ENCODE measurements at places on chromosomes 3 and 15. TPM values are rescaled to one million over a fixed set of nuclear protein-coding genes. Genes with fewer than 3 reads are reported as not detected.

- no peak for DNase-seq
Observed at GRCh38 chr3:133527081-133527715, 46.3 kb upstream of the CDV3 start.

- no peak for DNase-seq
Observed at GRCh38 chr3:77686560-77686959, 646.7 kb downstream of the ROBO2 start.

GRCh38 chr3:48584836-48585235 lies 10.3 kb downstream of the COL7A1 start:
- DNase-seq, result no peak

DNA sequence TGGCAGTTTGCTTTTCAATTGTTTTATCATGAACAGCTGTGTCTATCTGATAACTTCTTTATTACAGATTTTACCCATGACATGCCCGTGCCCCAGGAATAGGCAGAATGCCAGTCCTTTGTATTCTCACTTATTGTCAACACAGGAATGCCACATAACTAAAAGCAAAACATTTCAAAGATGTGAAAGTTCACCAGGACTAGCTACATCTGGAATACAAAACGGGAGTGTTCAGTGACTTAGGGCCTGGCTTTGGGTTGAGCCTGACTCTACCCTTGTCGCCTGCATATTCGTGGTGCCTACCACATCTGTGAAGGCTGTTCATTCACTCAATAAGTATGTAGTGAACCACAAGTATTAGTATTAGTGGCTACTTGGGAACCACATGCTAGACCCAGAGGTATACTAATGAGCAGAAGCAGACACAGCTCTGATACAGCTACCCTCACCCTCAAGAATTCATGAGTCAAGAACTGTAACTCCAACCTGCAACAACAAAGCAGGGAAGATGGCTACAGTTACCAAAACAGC lies 2.9 kb downstream of the TNFSF10 start:
- DNase-seq, result no peak

DNA sequence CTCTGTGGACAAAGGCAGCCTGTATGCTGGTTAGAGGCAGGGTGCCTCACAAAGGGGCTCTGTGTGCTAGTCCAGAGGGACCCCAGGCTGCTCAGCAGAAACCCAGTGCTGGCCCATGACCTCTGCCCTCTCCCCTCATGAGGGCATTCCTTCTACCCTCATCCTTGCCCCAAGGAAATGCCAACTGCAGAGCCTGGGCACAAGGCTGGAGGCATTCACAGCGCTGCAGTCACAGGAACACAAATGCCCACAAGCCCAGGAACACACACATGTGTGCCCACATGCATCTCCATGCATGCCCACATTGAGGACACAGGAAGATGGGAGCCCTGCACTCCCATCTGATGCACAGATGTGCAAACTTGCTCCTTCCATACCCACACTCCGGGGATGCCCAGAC lies 3.8 kb downstream of the INKA1 start:
- DNase-seq, result no peak

- DNase-seq, result no peak
Observed at GRCh38 chr15:91938136-91938535, 84.6 kb downstream of the SLCO3A1 start.

- peak; percentile 50 for DNase-seq
Observed at GRCh38 chr3:126355251-126355650, 2.0 kb downstream of the KLF15 start.

DNA sequence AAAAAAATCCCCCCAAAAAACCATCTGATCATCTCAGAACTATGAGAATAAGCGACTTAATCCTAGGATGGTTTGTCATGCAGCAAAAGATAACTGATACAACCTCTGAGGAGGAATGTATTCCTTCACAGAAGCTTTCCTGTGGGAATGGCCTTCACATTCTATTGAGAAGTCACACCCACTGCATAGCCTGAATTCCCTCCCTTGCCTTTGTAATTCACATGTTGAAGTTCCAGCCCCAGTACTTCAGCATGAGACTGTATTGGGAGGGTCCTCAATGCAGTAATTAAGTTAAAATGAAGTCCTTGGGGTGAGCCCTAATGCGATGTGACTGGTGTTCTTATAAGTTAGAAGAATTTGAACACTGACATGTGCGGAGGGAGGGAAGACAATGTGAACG lies 395.2 kb downstream of the TUSC7 start:
- no peak for DNase-seq

SERINC4 gene
- not detected for total RNA-seq

PLAAT1 gene
- not detected for total RNA-seq

ARPP21 gene
- total RNA-seq, result 1.8 TPM
